Activated CD4-positive, alpha-beta T cell treated with anti-CD3 and anti-CD28 coated beads for 48 hours (primary cell): ENCODE measurements at places on chromosomes 16 and 17.

DNA sequence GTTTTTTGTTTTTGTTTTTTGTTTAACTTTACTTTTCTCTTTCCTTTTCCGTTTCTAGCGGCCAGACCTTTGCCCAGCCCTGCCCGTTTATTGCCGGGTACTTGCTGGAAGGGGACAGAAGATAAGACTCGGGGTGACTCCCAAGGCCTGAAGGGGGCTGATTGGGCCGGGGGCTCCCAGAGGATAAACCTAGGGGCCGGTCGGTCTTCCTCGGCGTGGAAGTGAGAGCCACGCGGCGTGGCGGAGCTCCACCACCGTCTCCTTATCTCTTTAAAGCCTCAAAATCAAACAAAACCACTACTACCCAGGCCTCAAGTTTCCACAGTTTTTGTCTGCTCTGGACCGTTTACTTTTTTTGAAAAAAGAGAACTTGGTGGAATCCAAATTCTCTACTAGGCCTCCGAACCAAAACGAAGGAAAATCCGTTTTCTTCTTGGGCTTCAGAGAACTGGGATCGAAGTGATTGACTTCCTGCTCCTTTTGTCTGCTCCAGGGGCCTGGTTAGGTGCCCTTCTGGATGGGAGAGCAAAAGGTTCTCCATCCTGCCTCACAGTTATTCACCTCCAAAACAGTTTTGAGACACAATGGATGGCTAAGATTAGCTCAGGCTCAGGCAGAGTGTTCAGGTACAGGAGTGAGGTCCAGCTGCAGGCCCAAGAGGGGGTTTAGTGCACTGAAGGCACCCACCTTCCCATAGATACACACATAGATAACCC, 8.5 kb upstream of the HOXB9 start:
- DNase-seq, result no peak

- DNase-seq, result no peak
Observed at GRCh38 chr16:78647019-78647418, 547.6 kb downstream of the WWOX start.

GRCh38 chr16:52861614-52862022, 191.1 kb downstream of the CHD9NB start:
- no peak for DNase-seq

DNA sequence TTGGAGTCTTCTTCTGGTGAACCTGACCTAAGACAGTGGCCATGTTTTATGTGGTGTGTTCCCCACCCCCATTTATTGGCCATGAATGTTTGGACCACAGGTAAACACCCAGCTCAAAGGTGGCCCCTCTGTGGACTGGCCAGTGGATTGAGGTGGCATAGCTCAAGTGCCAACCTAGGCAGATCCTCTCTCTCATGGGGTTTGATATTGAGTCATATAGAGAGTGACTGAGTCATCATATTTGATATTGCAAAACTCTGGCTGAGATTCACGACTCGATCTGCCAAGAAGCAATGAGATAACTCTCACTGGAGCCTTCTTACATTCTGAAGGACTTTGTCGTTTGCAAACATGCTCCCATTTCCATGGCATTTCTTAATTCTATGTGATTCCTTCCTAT, 10.5 kb upstream of the TEKT3 start:
- no peak for DNase-seq

DNA sequence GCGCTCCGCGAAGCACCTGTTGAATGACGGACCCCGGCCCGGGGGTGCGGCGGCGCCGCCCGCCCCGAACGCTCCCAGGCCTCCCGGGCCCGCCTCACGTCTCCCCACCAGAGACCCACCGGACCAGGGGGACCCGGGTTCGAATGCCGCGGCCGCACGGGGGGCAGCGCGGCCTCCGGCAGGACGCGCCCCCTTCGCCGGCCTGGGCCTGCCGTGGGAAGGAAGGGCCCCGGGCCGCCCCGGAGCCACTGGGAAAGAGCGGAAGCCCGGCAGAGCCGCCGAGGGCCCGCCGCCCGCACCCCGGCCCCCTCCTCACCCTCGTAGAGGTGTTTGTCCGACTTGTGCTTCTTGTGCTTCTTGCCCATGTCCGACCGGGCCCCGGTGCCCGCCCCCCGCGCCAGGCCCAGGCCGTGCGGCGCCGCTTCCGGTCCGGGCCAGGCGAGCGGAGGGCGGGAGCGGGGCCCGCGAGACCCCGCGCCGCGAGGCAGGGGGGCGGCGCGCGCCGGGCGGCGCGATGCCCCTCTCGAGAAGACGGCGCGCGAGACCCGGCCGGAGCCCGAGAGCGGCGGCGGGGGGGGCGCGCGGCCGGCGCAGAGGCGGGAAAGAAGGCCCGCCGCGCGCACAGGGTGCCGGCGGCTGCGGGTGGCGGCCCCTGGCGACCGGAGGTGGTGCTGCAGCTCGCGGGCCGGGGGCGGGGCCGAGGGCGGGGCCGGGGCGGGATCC, at the start of gene BRD7:
TSS of gene BRD7 (minus strand) at position 579 of the 723 bp plus-strand sequence. CDS start at position 365, 214 bp downstream.
- peak; percentile 68 for DNase-seq

- no peak for DNase-seq
Observed at GRCh38 chr17:58403311-58403710, 14.0 kb downstream of the RNF43 start.

DNA sequence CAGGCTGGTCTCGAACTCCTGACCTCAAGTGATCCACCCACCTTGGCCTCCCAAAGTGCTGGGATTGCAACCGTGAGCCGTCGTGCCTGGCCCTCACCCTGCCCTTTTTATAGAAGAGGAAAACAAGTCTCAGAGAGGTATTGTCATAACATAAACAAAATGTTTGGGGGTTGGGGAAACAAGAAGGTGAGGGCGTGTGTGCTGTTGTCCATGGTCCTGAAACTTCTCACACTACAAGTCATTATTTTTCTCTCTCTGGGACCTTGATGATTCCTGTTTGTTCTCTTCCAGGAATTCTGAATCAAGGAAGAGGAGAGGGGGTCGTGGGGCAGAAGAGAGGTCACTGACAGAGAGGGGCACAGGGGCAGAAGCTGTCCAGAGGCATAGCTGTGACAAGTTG, 160.2 kb upstream of the LHX1 start:
- no peak for DNase-seq

DNA sequence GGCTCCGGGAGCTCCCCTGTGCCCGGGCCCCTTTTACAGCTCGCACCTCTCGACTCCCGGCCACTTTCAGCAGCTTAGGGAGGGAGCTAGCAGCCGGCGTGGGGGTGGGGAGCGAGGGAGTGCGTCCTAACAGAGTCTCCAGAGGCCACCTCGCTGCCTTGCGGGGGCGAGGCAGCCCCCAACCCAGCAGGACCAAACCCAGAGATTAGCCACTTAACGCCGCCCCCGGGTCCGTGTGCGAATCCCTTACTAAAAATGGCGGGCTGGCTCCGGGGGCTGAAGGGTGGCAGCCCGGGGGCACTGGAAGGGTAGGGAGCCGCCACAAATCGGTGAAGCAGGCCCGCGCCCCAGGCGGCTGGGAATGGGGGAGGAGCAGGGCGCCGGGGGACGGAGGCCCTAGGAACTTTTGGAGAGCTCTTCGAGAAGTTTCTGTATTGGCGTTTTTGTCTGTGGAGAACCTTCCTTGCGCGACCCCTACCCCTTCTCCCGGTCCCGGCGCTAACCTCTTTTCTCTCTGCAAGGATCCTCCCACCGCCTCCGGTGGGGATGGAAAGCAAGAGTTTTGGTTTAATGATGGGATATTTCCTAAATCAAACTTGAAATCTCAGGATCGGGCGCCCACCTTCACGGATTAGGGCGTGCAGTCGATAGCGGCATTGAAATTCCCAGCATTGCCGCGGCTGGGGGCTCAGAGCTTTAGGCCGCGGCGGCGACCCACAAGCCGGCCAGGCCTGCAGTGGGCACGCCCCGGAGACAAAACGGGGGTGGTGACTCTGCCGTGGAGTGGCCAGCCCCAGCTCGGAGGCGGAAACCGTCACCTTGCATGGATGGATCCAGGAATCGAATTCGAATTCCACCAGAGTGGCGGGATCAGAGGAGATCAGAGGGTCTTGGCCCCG, 793 bp upstream of the IRX3 start:
- DNase-seq, result no peak

DNA sequence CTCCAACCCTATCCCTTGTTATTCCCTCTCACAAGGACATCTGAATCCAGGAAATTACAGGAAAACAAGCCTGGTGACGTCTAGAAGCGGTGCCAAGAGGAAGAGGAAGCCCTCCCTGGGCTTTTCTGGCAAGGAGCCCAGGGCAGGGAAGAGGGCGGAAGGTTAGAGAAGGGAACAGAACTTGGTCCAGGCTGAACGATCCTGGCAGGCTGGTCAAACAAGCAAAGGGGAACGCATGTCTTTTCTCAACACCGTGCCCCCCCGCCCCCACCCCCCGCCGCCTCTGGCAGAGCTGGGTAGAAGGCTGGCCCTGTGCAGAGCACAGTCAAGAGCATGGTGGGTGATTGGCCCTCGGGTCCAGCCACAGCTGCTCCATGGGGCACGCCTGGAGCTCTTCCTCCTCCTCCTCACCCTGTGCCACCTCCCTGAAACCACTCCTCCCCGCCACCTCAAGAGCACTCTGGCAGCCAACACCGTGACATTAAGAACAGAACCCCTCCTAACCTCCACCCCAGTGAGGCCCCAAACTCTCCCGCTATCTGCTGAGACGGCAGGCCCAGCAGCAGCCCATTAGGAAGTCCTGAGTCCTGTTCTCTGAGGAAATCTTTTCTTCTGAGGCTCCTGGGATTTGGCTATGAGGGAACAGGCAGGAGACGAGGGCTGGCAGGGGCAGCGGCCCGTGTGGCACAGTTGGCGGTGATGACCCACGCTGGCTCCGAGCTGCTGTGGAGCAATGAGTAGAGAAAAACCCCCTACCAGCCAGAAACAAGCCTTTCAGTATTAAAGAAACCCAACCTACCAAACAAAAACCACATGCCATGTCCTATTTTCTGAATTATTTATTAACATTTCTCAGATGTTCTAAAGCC, 7.3 kb downstream of the C16orf86 start:
- DNase-seq, result no peak

DNA sequence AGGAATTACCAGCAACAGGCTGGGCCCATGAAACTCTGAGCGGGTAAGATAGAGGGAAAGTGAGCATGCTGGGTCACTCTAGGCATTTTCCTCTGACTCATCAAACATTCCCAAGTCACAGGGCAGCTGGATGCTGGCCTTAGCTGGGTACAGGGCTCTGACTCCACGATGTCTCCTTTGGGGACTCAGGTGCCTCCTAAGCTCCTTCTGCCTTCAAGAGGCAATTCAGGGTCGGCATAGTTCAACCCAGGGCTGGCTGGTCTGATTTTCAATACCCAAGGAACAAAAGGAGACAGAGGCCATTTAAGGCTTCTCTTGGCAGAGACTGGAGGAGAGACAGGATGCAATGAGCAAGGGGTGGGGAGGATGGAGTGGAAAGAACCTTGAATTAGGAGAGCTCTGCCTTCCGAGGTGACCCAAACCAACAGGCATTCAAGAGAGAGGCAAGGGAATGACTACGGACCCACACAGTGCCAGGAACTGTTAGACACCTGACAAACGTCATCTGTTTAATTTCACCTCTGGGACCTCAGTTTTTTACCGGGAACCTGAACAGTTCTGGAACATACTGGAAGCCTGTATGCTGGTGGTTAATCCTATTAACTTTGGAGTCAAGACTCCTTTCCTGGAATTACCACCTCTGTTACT, 910 bp downstream of the WBP2 start:
- DNase-seq, result no peak

DNA sequence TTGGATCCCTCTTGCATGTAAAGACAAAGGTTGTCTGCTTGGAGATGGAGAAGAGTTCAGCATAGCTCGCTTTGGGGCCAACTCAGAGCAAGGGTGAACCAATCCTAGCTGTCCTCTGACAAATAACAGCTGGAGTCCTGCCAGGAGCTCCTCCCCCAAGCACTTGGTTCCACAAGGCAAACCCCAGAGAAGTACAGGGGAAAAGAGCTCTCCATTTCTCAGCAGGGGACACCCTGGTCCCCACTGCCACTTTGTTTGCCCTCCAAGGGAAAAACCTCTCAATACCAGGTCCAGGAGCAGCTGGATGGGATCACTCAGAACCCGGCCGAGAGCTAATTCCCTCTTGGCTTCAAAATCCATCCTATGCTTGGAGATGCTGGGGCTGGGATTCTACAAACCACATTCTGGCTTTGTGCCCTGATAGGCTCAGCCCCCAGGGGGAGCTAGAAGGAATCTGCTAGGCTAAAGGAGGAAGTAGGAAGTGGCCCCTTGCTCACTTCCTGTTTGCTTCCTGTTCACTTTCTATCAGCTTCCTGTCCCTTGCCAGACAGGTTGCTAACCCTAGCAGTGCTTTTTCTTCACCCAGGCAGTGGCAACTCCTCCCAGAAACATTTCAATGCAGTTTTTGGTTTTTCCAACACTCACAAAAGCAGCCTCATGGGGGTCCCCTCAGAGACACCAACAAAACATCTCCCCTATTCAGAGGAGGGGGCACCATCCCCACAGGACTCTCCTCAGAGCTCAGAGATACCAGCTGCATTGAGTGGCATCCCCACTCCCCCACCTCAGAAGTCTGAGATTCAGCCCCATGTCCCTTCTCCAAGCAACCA, 30.7 kb downstream of the CDRT4 start:
- peak; percentile 24 for DNase-seq

- DNase-seq, result no peak
Observed at GRCh38 chr16:56911771-56912571, 20.0 kb upstream of the HERPUD1 start.

- no peak for DNase-seq
Observed at GRCh38 chr16:51166541-51166940, 15.5 kb upstream of the SALL1 start.
